IPS DF 6.9 (cell line): ENCODE measurements at places on chromosomes 16 and 17.
A peak's percentile ranks its signal among the peaks of the same experiment; 100 is the strongest.

DNA sequence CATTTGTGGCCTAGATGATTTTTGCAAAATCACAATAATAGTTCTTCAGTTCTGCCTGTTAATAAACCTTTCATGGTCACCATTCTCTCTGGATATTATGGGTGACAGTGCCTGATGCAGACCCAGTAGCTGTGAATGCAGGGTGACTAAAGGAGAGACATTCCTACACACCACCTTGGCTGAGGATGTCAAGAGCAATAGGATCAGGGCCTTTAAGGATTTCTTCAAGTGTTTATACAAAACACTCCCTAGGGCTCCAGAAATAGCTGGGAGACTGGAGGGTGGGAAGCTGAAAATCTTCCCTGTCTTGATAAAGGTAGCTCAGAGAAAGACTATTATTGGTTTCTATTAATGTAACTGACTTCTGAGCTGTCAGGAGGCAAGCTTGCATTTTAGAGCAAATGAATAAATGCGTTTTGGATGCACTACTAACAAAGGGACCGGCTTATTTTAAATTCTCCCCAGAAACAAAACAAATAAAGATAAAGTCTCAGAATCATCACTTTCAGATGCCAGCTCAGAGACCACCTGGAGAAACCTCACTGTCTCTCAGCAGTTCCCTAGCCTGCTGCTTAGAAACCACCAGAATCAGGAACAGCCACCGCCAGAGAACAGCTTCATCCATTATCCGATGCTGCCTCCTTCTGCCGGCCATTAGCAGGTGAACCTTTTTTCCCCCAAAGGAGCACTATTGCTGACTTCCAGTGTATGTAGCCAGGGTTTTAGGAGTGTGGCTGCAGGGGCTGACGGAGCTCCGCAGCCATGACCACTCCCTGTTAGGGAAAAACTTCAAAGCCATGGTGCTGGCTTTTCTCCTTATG is 171.4 kb upstream of the DYNLRB2 start:
- no peak for DNase-seq

GRCh38 chr16:55478827-55479429 is at the start of gene MMP2:
MMP2 (plus strand) TSS chr16:55479198; CDS start chr16:55479480, 282 bp downstream.
- no peak for DNase-seq

DNA sequence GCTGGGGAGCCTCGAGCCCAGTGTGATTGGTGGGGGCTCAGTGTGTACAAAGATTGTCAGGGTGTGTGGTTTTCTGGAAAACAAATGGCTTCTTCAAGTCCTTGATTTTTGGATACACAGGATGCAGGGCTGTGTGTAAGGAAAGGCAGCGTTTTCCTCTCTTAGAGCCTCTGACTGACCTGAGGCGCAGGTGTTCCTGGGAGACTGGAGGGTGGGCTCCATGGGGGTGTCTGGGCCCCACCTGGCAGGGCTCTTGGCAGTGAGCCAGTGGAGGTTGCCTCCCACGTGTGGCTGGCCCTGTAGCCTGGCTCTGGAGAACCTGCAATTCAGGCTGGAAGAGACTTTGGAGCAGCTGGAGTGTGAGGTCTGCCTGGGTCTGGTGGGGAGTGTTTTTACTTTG is 5.0 kb downstream of the FOXK2 start:
- no peak for DNase-seq

GRCh38 chr17:79668344-79669250 is 57.7 kb upstream of the RBFOX3 start:
- DNase-seq, result no peak

- DNase-seq, result no peak
Measured at GRCh38 chr17:60223456-60223855, 73.7 kb downstream of the CA4 start.

DNA sequence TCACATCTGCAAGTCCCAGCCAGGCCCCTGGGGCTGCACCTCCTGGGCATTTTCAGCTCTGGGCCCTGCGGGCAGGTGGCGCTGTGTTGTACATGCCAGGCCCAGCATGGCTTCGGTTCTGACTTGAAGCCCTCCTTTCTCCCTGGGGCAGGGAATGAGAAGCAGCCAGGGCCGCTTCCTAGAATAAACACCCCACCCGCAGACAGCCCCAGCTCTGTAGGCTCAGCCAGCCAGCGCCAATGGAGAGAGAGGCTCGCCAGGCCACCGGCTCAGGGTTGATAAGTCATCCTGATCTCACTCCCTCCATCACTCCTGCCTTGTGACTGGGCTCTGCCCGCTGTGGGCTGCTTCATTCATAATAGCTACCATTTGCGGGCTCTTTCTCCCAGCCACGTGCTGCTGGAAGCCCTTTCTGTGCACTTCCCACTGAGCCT is 6.0 kb upstream of the GLIS2 start:
- peak; percentile 81 for DNase-seq

- no peak for DNase-seq
Measured at GRCh38 chr16:74982256-74982655, 2.7 kb downstream of the WDR59 start.

DNA sequence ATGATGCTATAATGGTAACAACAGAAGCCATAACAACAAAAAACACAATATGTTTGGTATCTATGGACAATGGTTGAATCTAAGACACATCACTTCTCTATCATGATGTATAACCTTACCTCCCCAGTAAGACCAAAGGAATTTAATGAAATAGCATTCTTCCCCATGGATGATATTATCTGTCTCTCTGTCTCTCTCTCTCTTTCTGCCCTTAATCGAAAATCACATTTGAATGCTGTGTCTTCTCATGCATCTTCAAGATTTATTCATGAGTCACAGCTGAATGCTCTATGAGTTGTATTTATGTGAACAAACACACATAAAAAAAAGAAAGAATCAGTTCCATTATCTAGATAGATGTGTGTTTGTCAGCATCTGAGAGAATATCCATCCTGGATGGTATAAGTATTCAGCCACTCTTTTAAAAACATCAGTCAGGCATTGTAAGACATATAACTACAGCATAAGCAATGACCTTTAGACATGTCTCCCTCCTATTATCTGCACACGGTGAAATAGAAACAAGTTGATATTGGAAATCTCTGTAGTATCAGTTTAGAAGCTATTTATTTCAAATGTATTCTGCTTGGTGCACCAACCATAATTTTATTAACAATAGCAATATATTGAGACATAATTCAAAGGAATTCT is 433.3 kb downstream of the TOX3 start:
- DNase-seq, result no peak

DNA sequence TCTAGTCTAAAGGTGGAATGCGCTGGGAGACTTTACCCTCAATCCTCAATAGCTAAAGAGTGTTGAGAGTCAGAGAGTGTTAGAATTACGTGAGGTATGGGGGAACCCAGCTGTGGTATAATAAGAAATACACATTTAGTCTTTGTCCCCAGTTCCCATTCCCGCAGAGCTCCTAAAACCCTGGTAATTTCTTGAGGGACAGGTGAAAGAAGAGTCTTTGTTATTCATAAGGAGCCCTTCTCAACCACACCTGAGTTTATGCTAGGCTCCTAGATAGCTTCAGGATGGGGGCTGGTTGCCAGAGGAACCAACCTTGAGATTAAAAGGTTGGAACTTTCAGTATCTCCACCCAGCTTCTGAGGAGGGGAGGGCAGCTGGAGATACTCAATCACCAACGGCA is 5.8 kb downstream of the ZNF18 start:
- DNase-seq, result peak; percentile 33

DNA sequence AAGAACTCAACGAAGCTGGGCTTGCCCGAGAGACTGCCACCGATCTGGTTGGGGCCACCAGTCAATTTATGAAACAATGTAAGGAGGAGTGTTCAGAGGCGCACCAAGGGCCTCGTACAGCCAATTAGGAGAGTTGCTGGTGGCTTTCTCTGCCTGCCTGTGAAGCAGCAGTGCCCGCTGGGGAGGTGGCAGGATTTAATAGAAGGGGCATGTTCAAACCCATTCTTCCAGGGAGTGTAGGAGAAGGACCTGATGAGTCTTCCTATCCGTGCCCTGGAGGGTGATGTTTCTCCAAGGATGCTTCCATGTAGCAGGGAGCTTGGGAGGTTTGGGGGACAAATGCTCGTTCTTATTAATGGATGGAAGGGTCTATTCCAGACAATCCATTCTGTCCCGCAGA is 178.4 kb downstream of the CCDC182 start:
- DNase-seq, result no peak

DNA sequence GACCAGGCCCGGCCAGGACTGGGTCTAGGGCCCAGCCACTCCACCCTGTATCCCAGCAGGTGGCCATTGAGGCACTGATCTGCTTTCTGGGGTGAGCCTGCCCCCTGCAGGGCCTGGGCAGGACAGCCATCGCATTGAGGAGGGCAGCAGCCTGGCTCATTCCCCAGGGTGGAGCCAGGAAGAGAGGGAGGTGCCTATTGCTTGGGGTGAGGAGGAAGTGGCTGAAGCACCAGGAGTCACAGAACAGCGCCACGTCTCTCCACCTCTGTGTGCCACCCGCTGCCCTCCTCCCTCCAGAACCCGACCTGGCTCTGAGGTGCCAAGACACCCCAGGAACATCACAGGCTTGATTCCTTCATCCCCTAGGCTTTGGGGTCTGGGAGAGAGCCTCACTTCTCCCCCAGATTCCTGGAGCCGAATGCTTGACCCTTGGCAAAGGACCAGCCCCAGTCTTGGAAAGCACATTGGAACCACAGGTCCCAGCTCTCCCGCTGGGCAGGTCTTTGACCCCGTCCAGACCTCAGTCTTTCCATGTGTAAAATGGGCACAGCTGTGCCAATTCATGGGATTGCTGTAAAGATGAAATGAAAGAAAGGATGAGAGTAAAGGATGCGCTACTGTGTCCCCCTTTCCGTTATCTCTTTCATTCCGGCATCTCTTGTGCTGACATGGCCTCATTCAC is 7.2 kb upstream of the KRT36 start:
- no peak for DNase-seq

GRCh38 chr17:58706351-58707140 is 14.1 kb downstream of the RAD51C start:
- DNase-seq, result no peak

DNA sequence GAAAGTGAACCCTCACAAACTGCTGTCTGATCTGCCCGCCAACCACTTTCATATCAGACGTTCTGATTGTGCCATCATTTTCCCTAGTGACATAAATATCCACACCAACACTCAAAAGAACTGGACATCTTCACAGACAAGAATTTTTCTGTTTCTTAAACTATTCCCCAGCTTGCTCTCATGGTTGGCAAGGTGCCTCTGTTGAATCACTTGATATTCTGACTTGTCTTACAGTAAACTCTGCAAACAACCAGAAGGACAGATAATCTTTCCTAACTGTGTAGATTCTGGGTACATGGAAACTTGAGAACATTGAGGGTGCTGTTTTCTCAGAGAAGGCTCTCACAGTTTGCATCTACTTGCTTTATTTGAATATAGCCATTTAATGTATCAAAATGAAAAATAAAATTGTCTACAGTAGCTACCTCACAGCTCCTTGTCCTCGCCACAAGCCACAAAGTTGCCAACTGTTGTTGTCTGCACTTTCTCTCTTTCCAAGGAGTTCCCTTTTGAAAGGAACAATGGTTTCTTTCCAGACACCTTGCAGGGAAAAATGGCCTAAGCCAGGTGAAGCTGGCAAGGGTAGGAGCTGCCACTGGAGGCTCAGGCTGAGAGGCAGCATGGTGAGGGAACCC is 46.0 kb upstream of the ADAMTS18 start:
- no peak for DNase-seq
